ENCODE measurements at places on chromosomes 13 and 19. TPM values are rescaled to one million over a fixed set of nuclear protein-coding genes. Genes with fewer than 3 reads are reported as not detected.

DNA sequence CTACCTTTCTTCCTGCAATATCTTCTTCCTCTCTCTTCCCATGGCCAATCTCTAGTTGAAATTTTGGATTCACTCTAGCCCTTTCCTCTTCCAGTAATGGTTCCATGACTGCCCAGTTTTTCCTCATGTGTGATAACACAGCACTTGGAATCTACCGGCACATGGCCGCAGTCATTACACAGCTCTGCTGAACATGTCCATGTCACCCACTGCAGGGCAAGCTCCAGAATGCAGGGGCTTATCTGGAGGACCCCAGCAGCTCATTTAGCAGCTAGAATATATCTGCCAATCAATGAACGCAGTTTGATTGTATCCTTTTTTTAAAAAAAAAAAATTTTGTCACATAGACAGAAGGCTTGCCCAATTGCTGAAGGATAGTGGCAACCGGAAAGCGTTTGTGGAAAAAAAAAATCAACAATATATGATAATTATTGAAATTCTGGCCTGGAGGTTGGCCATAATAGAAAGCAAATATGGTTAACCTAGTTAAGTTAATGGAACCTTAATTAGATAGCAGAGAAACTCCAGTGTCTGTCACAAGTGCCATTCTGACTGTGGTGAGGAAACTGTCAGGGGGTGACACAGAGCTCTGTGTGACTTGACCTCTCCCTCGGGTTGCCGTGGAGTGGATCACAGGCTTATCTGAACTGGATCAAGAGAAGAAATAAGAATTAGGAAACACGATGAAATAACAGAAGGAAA is 426.7 kb downstream of the LIG4 start:
- no peak overlapping the region for H3K27ac ChIP-seq
- no peak for DNase-seq
- H3K36me3 ChIP-seq: no peaks in the 10 kb centered on the region
- no peaks in the 10 kb centered on the region for H3K27me3 ChIP-seq
- H3K4me3 ChIP-seq: no peak overlapping the region

DNA sequence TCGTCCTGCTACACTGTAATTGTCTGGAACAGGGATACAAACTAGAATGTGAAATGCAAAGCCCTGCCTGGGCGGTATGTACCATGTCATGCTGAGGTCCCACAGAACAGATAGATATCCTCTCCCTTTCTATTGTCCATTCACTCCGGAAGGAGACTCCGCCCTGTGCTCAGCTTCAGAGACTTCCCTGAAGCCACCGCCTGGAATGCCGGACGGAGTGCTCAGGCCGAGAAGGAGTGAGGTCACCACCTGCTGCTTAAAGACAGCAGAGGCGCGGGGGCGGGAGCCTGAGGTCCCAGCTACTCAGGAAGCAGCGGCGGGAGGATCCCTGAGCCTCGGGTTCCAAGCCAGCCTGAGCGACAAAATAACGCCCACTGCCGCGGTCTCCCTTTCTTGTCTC is 890 bp upstream of the ZNF611 start:
- H3K27ac ChIP-seq: no peak overlapping the region
- no peaks in the 10 kb centered on the region for H3K4me1 ChIP-seq
- no peaks in the 10 kb centered on the region for H3K27me3 ChIP-seq
- H3K4me3 ChIP-seq: no peak overlapping the region
- peak; percentile 24 for DNase-seq
- no peaks in the 10 kb centered on the region for H3K36me3 ChIP-seq

GRCh38 chr13:36919171-36919832 is 736 bp downstream of the SMAD9 start:
- DNase-seq: no peak
- no peak overlapping the region for H3K27ac ChIP-seq
- H3K27me3 ChIP-seq: peaks cover 11% of the 10 kb centered on the region
- H3K4me3 ChIP-seq: peak overlapping the region; percentile 58

- no peaks in the 10 kb centered on the region for H3K27me3 ChIP-seq
- H3K27ac ChIP-seq: no peak overlapping the region
- no peak for DNase-seq
- H3K4me1 ChIP-seq: no peaks in the 10 kb centered on the region
- H3K4me3 ChIP-seq: no peak overlapping the region
These were observed 147.1 kb upstream of the IRS2 start for GRCh38 chr13:109933476-109933875.

- no peaks in the 10 kb centered on the region for H3K4me1 ChIP-seq
- H3K27me3 ChIP-seq: no peaks in the 10 kb centered on the region
- no peak overlapping the region for H3K4me3 ChIP-seq
- no peak for DNase-seq
- H3K27ac ChIP-seq: no peak overlapping the region
These were observed 223.6 kb downstream of the TM9SF2 start for GRCh38 chr13:99724633-99725517.

The KLK10 gene
- total RNA-seq: 28.9 TPM

GRCh38 chr19:15479391-15480345 is at the start of gene PGLYRP2:
PGLYRP2 (minus strand) TSS chr19:15479501; CDS start chr19:15479371, 130 bp downstream.
- H3K4me1 ChIP-seq: no peaks in the 10 kb centered on the region
- H3K36me3 ChIP-seq: no peaks in the 10 kb centered on the region
- DNase-seq: peak; percentile 43
- H3K27ac ChIP-seq: no peak within 1 kb of the TSS
- no peaks in the 10 kb centered on the region for H3K27me3 ChIP-seq

GRCh38 chr19:31297991-31298390 is 51.2 kb downstream of the TSHZ3 start:
- H3K27me3 ChIP-seq: peaks cover 55% of the 10 kb centered on the region
- DNase-seq: no peak
- no peak overlapping the region for H3K27ac ChIP-seq
- no peaks in the 10 kb centered on the region for H3K4me1 ChIP-seq

GRCh38 chr13:21625366-21625765 is 21.4 kb upstream of the MICU2 start:
- no peaks in the 10 kb centered on the region for H3K36me3 ChIP-seq
- H3K4me1 ChIP-seq: no peaks in the 10 kb centered on the region
- no peak for DNase-seq
- no peak overlapping the region for H3K4me3 ChIP-seq

GRCh38 chr19:480016-480855 is 16.1 kb upstream of the MADCAM1 start:
- H3K4me1 ChIP-seq: no peaks in the 10 kb centered on the region
- H3K36me3 ChIP-seq: no peaks in the 10 kb centered on the region
- H3K4me3 ChIP-seq: no peak overlapping the region
- no peak for DNase-seq
- no peaks in the 10 kb centered on the region for H3K27me3 ChIP-seq

The BLVRB gene
- total RNA-seq: 204 TPM

GRCh38 chr19:19319732-19320360 is 463 bp downstream of the SUGP1 start:
- DNase-seq: no peak
- no peak overlapping the region for H3K27ac ChIP-seq
- peak overlapping the region; percentile 93 for H3K4me3 ChIP-seq
- peaks cover 23% of the 10 kb centered on the region for H3K4me1 ChIP-seq
- H3K36me3 ChIP-seq: peaks cover 15% of the 10 kb centered on the region
- H3K27me3 ChIP-seq: no peaks in the 10 kb centered on the region

The SIGLECL1 gene
- not detected for total RNA-seq

The KLHL1 gene
- not detected for total RNA-seq

GRCh38 chr13:82374719-82375118 is 1507.6 kb downstream of the SLITRK1 start:
- H3K4me1 ChIP-seq: no peaks in the 10 kb centered on the region
- H3K27me3 ChIP-seq: no peaks in the 10 kb centered on the region
- DNase-seq: no peak

DNA sequence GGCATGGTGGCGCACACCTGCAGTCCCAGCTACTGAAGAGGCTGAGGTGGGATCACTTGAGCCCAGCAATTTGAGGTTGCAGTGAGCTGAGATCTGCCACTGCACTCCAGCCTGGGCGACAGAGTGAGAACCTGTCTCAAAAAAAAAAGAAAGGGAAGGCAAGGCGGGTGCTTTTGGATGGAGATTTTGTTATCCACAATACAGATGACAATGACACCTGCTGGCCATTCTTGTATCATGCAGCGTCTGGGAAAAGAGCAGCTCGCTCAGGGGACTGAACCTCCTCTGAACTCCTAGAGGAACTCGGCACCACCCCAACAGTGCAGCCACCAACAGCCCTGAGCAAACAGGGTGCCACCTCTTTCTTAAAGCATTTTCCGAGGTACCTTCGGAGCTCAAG is 22.8 kb downstream of the HAUS8 start:
- H3K27ac ChIP-seq: no peak overlapping the region
- H3K4me1 ChIP-seq: peaks cover 12% of the 10 kb centered on the region
- no peak overlapping the region for H3K4me3 ChIP-seq

DNA sequence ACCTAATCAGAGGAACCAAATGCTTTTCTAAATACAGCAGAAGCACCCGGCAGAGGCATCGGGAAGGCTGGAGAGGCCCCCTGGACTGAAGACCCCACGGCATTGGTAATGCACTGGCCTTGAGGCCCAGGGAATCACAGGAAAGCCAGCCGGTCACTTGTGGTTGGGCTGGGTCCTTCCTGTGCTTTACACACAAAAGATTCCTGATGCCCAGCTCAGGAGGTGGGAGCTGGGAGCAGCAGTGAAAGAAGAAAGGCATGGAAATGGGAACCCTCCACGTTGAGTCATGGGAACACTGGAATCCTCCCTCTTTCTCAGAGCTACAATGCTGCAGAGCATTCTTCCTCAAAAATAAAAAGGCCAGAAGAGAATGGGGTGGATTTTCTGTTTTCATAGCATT is 126.4 kb downstream of the TNFRSF19 start:
- DNase-seq: no peak
- no peaks in the 10 kb centered on the region for H3K4me1 ChIP-seq
- H3K27me3 ChIP-seq: peaks cover 8% of the 10 kb centered on the region

The VMAC gene
- total RNA-seq: 7.1 TPM

The SLC25A30 gene
- 12.5 TPM for total RNA-seq

DNA sequence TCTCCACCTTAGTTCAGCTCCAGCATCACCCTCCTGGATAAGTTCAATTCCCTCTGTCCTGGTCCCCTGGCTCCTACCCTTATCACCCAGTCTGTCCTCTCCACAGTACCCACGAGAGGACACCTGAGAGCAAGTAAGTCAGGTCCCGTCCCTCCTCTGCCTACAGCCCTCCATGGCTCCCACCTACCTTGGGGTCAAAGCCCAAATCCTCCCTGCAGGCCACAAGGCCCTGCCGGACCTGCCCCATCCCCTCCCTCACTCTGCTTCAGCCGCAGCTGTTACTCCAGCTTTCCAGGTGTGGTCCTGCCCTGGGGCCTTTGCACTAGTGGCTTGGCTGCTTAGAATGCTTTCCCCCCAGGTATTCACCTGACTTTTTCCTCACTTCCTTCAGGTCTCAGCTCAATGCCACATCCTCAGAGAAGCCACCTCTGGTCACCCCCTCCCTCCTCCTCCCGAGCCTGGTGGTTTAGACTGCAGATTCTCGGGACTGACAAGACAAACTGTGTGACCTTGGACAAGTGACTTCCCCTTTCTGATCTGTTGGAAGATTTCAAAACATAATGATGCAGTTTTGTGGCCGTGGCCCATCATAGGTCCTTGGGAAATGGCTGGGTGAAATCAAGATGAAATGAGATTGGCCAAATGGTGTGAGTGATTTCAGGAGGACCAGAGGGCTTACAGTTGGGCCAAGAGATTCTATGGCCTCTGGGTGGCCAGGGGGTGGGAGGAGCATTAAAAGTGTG is 3.6 kb downstream of the TUBB4A start:
- no peak overlapping the region for H3K27ac ChIP-seq
- no peaks in the 10 kb centered on the region for H3K36me3 ChIP-seq
- H3K4me3 ChIP-seq: no peak overlapping the region
- no peaks in the 10 kb centered on the region for H3K27me3 ChIP-seq

The SHD gene
- total RNA-seq: not detected

GRCh38 chr13:113729187-113730019 is 29.6 kb upstream of the TMEM255B start:
- no peak overlapping the region for H3K27ac ChIP-seq
- H3K4me3 ChIP-seq: no peak overlapping the region
- DNase-seq: no peak
- no peaks in the 10 kb centered on the region for H3K4me1 ChIP-seq
- H3K27me3 ChIP-seq: peaks cover 46% of the 10 kb centered on the region

- peak overlapping the region; percentile 10 for H3K27ac ChIP-seq
- DNase-seq: peak; percentile 39
- H3K4me3 ChIP-seq: peak overlapping the region; percentile 3
- H3K4me1 ChIP-seq: peaks cover 46% of the 10 kb centered on the region
- H3K27me3 ChIP-seq: no peaks in the 10 kb centered on the region
These were observed 7.1 kb downstream of the HNRNPM start for GRCh38 chr19:8451885-8452284.

DNA sequence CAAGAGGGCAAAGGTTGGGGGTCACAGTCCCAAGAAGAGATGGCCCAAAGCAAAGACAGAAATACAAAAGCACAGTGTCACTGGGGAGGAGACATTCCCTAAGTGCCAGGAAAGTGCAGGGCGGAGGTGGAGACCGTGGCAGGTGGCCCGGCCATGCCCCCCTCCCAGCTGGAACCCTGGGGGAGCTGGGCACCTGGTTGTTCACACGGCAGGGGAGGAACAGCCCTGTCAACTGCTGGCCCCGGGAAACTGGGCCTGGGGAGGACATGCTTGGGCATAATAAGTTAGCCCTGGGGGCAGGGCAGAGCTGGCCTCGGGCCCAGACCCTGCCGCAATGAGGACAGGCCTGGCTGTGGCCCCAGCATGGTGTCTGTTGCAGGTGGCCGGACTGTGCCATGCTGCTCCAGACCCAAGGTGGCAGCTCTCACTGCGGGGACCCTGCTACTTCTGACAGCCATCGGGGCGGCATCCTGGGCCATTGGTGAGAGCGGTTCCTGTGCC is 7.4 kb downstream of the HPN start:
- no peak overlapping the region for H3K27ac ChIP-seq
- DNase-seq: no peak
- H3K36me3 ChIP-seq: no peaks in the 10 kb centered on the region
- no peak overlapping the region for H3K4me3 ChIP-seq
- peaks cover 10% of the 10 kb centered on the region for H3K4me1 ChIP-seq
- no peaks in the 10 kb centered on the region for H3K27me3 ChIP-seq

The ATP4A gene
- not detected for total RNA-seq

GRCh38 chr13:47611664-47612288 is 389.3 kb downstream of the SUCLA2 start:
- no peak overlapping the region for H3K27ac ChIP-seq
- H3K4me1 ChIP-seq: no peaks in the 10 kb centered on the region
- no peaks in the 10 kb centered on the region for H3K27me3 ChIP-seq
- no peak overlapping the region for H3K4me3 ChIP-seq
- no peak for DNase-seq

DNA sequence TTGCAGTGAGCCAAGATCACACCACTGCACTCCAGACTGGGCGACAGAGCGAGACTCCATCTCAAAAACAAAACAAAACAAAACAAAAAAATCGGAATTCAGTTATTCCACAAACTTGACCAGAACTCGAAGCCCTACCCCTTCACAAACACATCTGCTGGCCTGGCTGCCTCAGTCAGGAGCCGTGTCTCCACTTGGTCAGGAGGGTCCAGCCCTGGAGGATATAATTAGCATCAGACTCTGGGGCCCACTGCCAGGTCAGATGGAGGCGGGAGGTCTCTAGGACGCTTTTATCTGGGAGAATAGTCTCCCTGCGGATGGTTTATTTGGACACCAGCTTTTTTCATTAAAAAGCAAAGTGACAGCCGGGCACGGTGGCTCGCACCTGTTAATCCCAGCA is 8.0 kb downstream of the ELL start:
- no peaks in the 10 kb centered on the region for H3K27me3 ChIP-seq
- peak overlapping the region; percentile 86 for H3K27ac ChIP-seq
- DNase-seq: no peak
- H3K4me3 ChIP-seq: no peak overlapping the region
- H3K36me3 ChIP-seq: no peaks in the 10 kb centered on the region
- H3K4me1 ChIP-seq: peaks cover 53% of the 10 kb centered on the region

All from PC-9 (cell line).